ENCODE measurements at places on chromosomes 12 and 14. TPM values are rescaled to one million over a fixed set of nuclear protein-coding genes. Genes with fewer than 3 reads are reported as not detected.

The MMP19 gene
- 100 TPM for polyA plus RNA-seq

The NGB gene
- not detected for polyA plus RNA-seq

The PRKD1 gene
- polyA plus RNA-seq = 9.9 TPM

The BDKRB2 gene
- polyA plus RNA-seq = 22.6 TPM

The SLCO1B1 gene
- not detected for polyA plus RNA-seq

The TMTC1 gene
- polyA plus RNA-seq = 19.2 TPM

The MED6 gene
- 7.1 TPM for polyA plus RNA-seq

The TROAP gene
- 0.22 TPM for polyA plus RNA-seq

The ADCY6 gene
- polyA plus RNA-seq = 62.3 TPM

The DYNLL1 gene
- 522 TPM for polyA plus RNA-seq

The C12orf50 gene
- polyA plus RNA-seq = not detected

The CDCA3 gene
- polyA plus RNA-seq = 1.1 TPM

The TRHDE gene
- 2.7 TPM for polyA plus RNA-seq

The GTF2H3 gene
- 4.0 TPM for polyA plus RNA-seq

The MAX gene
- polyA plus RNA-seq = 15.1 TPM

The POTEG gene
- polyA plus RNA-seq = not detected

The RAD51AP1 gene
- 0.76 TPM for polyA plus RNA-seq
